ENCODE measurements at places on chromosomes 2 and 18.

- no peak for DNase-seq
These were observed 36.8 kb upstream of the APCDD1 start for GRCh38 chr18:10417664-10418063.

DNA sequence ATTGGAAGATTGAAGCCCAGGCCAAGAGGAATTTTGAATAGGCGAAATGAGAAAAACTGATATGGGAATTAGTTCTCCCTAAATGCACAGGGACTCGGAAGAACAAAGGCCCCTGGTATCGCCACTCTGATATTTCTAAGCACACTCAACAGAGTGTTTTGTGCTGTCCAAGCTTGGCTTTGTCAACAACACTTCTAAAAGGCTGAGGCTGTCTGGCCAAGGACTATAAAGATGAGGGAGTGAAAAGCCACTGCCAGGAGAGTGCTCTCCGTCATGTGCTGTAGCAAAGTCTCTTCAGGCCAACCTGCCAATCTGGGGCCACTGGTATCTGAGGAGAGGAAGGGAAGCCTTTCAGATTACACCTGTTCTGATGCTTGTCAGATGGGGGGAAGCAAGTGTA lies 611.2 kb upstream of the PIK3C3 start:
- DNase-seq: no peak

GRCh38 chr2:226333388-226333787 lies 466.2 kb downstream of the IRS1 start:
- no peak for DNase-seq

- DNase-seq: no peak
These were observed 14.0 kb downstream of the REEP1 start for GRCh38 chr2:86323273-86324021.

GRCh38 chr18:73199151-73199550 lies 331.4 kb upstream of the NETO1 start:
- DNase-seq: no peak

- DNase-seq: no peak
These were observed 256.0 kb downstream of the CDH20 start for GRCh38 chr18:61589053-61589723.

- no peak for DNase-seq
These were observed at the start of gene CRACDL for GRCh38 chr2:98935777-98936352. TSS of gene CRACDL (minus strand) at chr2:98936225. CDS start at chr2:98846800, 89,425 bp downstream.

Data from stimulated activated naive CD4-positive, alpha-beta T cell (primary cell).